ENCODE measurements at places on chromosomes 11 and 22.

- DNase-seq = no peak
Measured at GRCh38 chr22:42920101-42920820, 63.2 kb upstream of the ARFGAP3 start.

GRCh38 chr22:36948273-36949225 lies 35.1 kb downstream of the CSF2RB start:
- DNase-seq = no peak

GRCh38 chr11:96303980-96304379 lies 39.0 kb downstream of the MAML2 start:
- no peak for DNase-seq

GRCh38 chr11:123518496-123519054 lies 88.5 kb downstream of the GRAMD1B start:
- no peak for DNase-seq

DNA sequence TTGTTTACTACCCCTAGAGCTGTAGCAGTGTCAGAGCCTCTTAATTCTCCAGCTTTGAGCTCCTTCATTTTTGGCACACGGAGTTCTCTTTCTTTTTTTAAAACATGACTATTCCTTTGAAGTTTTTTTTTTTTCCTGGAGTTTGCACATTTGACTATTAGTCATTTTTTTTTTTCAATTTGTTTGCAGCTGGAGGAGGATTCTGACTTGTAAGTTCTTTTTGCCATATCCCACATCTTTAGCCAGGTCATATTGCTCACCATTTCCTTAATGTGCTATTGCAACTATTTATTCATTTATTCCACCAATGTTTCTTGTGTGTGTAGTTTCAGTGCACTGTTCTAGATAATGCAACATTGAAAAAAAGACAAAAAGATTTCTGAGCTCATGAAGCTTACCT lies 166.3 kb upstream of the ARHGAP20 start:
- DNase-seq = no peak

DNA sequence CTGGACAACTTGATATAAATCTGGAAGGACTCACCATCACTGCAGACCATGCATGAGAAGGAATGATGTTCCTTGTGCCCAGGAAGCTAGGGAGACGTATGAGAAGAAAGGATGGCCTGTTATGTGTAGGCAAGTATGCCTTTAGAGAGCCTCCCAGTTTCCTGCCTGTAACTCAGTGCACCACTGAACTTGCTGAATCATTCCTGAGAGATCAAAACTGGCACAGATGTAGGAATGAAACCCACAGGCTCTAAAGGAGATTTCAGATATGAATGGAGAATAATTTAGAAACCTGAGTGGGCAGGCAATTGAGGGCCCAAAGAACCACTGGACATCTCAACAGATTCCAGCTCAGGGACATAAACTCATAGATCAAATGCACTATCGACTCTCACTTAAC lies 38.4 kb upstream of the PRSS23 start:
- no peak for DNase-seq

DNA sequence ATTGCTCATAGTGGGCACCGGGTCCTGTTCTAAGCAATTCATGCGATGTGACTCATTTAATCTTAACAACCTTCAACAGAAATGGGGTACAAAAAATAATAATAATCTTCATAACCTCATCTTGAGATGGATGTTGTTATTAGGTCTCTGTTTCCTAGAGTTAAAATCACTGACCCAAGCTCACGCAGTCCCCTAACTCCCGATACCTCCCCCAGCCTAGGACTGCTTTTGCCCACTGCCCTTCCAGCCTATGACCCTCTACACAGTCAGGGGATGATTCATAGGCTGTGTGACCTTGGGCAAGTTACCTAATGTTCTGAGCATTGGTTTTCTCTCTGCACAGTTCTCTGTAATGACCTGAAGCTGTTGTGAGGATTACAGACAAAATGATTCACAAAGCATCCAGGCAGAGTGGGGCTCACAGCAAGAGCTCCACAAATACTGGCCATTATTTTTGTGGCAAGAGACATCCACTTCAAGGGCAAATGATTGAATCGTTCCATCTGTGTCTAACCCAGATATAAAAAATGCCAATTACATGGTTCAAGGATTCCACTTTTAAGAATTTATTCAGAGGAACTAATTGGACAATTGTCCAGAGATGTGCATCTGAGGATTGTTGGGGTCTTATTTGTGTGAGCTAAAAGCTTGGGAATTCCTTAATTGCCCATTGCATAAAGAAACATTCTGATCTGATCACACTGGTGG lies 20.0 kb downstream of the MTFP1 start:
- DNase-seq = no peak

DNA sequence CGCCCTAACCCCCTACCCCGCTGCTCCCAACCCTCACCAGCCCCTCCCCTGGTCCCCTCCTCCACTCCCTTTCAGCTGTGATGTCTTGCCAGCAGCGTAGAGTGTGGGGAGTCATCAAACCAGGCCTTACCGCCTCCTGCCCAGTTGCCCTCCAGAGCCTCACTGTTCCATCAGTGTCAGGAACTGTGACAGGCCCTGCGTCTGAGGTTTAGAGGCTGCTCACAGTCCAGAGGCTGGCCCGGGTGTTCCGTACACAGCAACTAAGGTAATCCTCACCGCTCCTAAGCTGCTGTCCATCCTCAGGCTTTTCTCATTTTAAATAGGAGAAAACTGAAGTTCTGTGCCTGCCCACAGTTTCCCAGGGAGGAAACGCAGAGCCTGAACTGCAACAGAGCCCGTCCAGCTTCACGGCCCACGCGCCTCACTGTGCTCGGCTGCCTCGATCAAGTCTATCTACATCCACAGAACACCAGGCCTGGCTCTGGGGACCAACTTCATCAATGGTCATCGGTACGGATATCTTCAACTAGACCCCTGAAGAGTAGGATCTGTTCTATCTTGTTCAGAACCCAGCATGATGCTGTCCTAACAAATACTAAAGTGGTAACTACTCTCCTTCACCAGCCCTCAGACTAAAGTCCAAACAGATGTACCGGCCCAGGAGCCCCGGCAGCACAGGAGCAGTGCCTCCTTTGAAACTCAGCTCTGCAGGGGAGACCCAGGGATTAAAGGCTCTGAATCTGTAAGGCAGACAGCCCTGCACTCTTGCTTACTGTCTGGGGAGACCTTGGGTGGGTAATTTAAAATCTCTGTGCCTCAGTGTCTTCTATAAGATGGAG lies 10.3 kb downstream of the VPS37C start:
- no peak for DNase-seq

DNA sequence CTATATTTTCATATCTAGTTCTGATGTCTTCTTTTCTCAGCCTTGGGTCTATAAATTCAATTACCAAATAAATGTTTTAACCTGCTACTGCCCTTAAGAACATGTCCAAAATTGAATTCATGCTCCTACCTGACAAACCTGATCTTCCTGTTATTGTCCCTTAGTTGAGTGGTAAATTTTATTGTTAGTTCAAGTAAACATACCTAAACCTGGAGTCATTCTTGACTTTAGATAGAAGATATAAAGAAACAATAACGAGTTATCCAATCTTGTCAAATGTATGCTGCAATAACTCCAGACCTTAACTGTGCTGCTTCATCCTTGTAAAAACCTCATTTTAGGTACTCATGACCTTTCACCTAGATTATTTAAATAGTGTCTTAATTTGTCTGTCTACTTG lies 34.6 kb upstream of the SC5D start:
- DNase-seq = no peak

DNA sequence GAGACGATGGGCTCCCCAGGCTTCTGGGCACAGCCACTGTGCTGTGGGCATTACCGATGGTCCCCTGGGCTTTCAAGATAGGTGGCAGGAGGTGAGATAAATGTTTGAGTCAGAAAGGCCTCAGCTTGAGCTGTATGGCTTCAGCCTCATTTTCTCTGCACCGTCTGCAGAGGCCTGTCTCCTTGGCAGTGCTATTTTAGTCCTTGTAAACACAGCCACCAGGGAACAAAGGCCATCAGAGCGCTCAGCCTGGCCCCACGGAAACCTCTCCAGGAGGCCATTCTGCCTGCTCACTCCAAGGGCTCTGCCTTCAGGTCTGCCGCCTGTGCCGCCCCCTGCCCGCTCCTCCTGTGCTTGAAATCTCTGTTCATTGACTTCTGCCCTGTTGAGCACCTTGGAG lies 1424.9 kb downstream of the TBC1D22A start:
- no peak for DNase-seq

- no peak for DNase-seq
Measured at GRCh38 chr11:74932797-74933196, 16.1 kb downstream of the XRRA1 start.

GRCh38 chr11:115409691-115410220 lies 94.5 kb downstream of the CADM1 start:
- no peak for DNase-seq

- no peak for DNase-seq
Measured at GRCh38 chr11:92411431-92411830, 186.8 kb downstream of the FAT3 start.

DNA sequence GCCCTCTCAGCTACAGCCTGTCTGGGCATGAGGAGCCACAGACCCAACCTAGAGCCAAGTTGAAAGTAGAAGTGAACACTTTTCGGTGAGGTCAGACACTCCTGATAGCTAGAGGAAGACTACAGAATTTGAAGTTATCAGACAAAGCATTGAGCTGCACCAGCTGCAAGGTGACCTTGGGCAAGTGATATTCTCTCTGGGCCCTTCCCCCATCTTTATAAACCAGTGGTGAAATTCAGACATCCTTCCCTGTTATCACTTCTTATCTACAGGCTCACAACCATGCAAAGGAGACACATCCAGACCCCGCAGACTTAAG lies 8.0 kb upstream of the PMM1 start:
- no peak for DNase-seq

DNA sequence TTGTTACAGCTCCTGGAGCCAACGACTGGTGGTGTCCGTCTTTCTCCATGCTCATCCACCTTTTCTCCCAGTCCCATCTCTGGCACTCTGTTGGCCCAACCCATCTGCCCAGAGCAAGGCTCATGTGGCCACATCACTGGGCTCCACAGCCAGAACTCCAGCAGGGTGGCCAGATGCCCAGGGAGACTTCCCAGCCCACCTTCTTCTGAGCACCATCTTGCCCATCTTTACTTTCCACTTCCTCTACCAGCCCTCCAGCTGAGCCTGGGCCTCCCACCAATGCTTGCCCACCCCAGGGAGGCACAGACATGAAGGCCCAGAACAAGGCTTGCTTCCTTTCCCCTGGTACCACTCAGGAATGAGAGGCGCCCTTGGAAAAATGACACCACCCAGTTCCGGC lies 116.8 kb downstream of the BUD13 start:
- no peak for DNase-seq

GRCh38 chr11:4211991-4212390 lies 117.4 kb downstream of the RRM1 start:
- no peak for DNase-seq

DNA sequence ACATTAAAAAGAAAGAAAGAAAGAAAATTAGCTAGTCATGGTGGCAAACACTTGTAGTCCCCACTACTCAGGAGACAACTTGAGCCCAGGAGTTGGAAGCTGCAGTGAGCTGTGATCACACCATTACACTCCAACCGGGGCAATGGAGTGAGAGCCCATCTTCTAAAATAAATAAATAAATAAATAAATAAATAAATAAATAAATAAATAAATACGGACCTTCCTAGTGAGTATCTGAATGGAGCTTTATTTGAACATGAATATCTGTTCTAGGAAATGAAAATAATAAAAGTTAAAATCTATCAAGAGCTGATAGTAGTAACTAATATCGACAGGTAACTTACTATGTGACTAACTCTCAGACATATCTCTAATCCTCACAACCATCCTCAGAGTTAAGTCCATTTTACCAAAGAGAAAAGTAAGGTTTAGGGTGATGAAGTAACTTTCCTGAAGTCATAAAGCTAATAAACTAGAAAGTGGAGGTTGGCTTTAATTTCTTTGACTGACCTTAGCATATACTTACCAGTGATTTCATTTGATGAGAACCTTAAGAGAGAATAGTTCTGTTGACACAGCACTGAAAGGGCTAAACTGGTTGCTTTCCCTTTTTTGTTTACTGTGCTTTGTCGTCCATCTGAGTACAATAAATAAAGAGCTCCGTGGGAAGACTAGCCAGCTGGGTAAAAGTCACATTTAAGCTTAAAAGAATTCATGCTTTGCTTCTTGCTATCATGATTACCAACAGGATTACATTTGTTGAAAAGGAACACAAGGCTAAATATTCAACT lies 22.4 kb downstream of the ENTHD1 start:
- DNase-seq = no peak

DNA sequence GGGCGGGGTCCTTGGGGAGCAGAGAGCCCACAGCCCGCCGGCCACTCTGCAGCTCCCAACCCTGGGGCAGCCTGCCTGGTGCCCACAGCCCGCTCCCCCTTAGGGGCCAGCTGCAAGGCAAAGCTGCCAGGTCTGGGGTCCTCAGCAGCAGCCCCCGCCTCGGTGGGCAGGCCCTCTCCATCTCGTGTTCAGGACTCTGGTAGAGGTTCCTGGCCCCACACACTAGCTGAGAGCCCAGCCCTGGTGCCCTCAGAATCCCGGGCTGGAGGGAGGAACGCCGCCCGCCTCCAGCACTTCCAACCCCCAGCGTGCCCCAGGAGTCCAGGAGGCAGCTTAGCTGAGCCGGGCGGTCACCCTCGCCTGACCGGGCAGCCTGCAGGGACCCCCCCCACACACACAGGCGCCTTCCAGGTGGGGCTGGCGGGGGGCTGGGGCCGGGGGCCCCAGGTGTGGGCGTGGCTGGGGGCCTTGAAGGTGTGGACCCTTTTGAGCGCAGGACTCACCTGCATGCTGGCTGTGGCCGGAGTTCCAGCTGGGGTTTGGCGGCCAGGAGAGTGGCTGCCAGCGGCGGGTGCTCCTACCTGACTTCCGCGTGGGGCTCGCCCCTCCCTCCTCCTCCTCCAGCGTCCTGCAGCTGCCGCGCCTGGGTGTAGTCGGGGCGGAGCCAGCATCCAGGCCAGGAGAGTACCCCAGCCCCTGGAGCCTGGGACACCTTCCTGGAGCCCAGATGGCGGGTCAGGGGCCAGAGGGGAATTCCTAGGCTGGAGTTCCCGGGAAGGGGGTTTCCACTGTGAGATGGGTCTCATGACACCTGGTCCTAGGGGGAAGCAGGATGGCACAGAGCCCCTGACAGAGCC lies at the start of gene ANO9:
ANO9 (minus strand) TSS at position 594 of the 857 bp plus-strand sequence; CDS start at position 509, 85 bp downstream.
- DNase-seq = peak; percentile 59

GRCh38 chr22:20779818-20780158 lies 5.9 kb downstream of the SERPIND1 start:
- DNase-seq = no peak

DNA sequence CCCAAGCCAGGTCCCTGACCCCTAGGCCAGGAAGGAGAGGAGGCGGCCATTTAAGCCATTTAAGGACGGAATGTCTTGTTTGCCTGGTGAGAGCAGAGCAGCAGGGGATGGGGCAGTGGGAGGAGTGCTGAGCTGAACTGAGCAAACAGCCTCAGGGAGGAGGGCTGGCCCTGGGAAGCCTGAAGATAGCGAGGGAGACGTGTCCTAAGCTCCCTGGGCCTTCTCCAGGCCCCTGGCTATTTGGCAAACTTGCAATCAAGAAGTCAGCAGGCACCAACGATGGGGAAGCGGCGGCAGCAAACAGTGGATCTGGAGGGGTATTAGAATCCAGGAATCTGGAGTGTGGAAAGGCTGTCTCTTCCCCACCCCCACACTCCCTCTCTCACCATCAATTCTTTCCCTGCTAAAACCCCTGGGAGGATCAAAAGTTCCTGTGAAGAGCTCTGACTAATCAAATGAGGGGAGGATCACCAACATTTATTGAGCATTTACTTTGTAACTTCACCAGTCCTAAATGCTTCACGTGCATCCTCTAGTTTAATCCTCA lies 8.8 kb downstream of the BCL9L start:
- DNase-seq = no peak

- no peak for DNase-seq
Measured at GRCh38 chr11:33874910-33875490, 16.9 kb downstream of the LMO2 start.

GRCh38 chr11:81840380-81840779 lies 893.3 kb downstream of the FAM181B start:
- DNase-seq = no peak

All from CD4-positive, alpha-beta T cell treated with Interferon gamma for 1 hour (primary cell).